Inflammatory macrophage treated with lipopolysaccharide for 4 hours (primary cell): ENCODE measurements at places on chromosomes 13 and 19.

DNA sequence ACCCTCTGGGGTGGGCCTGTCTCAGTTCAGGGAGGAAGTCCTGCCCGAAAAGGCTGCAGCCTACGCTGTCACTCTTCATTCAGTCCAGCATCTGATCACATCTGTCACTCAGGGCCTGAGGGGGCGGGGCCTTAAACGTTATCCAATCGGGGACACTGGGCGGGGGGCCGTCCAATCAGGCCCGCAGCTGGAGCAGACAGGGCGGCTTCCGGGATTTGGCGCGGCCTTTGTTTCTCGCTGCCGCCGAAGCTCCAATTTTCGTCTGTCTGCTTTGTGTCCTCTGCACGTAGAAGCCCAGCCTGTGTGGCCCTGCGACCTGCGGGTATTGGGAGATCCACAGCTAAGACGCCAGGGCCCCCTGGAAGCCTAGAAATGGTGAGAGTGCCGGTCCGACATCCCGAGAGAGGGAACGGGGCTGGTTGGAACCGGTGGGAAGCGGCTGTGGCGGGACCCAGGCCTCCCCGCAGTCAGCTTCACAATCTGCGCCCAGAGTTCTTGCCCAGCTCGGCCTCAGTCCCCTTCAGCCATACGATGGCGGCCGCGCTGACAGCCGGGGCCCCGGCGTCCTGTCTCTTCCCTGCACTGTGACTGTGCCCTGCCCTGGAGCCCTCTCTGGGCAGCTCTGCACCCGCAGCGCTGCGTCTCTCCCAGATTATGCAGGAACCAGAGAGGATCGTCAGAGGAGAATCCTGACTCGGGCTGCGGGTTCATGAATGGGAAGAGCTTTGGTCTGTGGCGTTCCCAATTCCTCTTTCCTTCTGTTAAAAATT is at the start of gene ZNF730:
TSS of gene ZNF730 (plus strand) at position 224 of the 770 bp plus-strand sequence. CDS start at position 373, 149 bp downstream.
- DNase-seq: peak; percentile 54

DNA sequence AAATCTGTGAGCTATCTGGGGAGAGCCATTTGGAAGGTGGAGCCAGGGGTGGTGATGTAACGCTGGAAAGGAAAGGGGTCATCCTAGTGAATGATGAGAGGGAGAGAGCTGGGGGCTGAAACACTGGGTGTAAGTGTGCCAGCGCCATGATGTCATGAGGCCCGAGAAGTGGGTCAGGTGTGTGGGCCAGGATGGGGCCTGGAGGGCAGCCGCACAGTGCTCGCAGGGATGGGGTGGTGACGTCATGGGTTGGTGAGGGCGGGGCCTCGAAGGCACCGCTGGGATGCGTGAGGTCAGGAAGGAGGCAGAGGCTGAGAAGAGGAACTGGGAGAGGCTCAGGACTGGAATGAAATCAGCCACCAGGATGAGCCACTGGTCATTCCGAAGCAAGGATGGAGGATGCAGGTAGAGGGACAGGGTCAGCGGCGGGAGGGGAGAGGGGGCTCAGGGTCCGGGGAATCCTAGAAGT is 4.4 kb downstream of the CCDC61 start:
- peak; percentile 64 for DNase-seq

GRCh38 chr13:97238432-97238831 is 16.3 kb downstream of the MBNL2 start:
- DNase-seq: no peak

DNA sequence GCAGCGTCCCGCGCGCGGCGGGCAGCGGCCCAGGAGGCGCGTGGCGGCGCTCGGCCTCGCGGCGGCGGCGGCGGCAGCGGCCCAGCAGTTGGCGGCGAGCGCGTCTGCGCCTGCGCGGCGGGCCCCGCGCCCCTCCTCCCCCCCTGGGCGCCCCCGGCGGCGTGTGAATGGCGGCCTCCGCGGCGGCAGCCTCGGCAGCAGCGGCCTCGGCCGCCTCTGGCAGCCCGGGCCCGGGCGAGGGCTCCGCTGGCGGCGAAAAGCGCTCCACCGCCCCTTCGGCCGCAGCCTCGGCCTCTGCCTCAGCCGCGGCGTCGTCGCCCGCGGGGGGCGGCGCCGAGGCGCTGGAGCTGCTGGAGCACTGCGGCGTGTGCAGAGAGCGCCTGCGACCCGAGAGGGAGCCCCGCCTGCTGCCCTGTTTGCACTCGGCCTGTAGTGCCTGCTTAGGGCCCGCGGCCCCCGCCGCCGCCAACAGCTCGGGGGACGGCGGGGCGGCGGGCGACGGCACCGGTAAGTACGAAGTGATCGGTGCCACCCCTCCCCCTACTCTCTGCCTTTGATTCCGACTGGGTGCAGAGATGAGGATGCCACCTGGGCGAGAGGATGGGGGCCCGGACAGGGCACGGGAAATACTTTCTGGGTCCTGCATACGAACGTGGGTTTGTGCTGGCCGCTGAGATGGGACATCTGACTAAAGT is 874 bp downstream of the TRIM28 start:
- DNase-seq: peak; percentile 69

DNA sequence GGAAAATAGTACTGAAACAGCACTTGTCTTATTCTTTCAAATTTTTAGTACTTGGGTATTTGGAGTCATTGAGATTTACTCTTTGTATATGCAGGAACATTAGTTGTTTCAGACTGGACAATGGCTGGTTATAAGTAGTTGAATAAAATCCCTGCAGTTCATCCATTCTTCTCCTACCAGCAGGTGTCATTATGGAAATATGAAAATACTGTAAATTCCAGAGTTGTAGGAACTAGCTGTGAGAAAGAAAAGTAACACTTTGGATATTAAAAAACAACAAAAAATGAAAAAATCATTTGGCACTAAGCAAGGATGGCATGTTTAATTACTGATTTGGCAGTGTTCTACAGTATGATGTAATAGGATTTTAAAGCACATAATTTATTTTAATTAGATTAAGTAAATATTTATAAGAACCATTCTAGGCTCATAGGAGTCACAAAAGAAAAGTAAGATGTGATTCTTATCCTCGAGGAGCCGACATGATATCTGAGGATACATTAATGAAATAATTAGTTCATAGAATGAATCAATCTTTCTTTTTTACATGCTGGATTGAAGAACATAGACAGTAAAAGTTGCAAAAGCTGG is 155.3 kb downstream of the KCNRG start:
- DNase-seq: peak; percentile 12

DNA sequence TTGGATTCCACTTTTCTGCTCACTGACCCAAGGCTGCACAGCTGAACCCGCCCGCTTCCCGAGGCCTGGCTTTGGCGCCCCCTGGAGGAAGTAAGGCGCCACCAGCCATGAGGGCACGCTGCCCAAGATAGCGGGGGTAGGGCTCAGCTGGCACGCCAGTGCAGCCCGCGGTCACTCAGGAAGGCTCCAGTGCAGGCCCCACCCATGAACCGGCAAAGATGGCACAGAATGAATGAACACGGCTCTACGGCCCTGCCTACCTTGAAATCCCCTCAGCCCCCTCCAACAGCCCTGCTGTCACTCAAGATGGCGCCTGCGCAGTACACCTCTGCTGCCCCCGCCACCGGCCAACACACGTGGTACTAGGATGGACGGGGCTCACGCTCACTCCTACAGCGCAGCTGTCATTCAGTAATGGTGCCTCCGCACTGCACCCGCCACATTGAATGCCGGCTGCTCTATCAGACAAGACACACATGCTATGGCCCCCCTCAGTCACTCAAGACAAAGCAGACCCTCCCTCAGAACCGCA is 3.0 kb downstream of the PEG3 start:
- DNase-seq: peak; percentile 22
